ENCODE measurements at places on chromosomes 7 and 10.

DNA sequence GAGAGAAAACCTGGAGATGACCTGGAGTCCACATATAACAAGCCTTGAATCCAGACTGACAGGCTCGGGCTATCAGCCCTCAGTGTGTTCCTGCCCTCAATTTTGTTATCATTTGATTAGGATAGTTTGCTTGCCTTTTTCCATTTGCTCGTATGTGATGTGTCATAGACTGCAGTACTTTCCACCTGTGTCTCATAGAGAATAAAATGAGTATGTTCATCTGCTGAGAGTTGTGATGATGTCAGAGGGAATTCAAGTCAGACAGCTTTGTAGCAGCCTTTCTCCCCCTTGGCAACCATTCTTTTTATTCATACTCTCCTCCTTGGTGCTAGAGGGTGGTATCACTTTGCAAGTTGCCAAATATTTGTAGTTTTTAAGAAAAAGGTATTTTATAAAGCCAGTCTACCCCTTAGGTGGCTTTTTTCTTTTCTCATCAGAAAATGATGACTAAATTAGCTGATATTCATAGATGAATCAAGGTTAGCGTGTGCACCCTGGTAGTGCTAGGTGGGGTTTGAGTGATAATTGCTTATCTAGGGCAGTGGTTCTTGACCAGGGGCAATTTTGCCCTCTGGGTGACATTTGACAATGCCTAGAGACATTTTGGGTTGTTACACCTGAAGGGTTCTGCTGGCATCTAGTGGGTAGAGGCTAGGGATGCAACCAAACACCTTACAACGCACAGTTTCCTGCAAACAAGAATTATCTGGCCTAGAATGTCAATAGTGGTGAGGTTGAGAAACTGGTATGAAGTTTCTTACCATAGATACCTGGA is 5.4 kb downstream of the SGPL1 start:
- DNase-seq, result no peak

DNA sequence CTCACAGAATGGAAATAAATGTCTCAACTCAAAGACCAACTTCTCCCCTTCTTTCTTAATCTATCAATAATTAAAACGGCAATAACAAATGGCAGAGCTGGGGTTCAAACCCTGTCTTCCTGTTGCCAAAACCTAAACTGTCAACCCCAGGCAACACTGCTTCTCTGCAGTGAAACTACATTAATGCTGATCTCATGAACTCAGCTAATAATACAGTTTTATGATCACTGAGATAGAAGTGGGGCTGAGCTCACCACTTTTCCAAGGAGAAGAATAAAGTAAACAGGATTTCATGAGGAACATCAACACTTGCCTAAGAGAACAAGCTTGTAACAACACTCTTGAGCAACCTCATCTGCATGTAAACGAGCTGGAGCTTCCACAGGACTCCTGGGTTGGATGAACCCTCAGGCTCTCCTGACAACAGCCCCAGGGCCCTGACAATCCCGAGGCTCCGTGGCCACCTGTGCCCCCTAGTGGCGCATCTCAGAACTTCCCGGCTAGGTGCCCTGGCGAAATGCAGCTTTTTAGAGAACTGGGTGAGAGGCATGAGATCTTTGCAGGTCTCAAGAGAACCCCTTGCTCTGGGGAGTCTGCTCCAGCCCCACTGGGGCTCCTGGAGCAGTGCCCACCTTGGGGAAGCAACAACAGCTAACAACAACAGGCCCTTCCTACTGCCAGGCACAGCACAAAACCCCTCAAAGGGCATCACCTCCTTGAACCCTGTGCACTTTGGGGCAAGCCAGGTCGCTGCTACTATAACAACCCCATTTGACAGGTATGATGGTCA is 169.3 kb downstream of the SH3PXD2A start:
- DNase-seq, result peak; percentile 86

DNA sequence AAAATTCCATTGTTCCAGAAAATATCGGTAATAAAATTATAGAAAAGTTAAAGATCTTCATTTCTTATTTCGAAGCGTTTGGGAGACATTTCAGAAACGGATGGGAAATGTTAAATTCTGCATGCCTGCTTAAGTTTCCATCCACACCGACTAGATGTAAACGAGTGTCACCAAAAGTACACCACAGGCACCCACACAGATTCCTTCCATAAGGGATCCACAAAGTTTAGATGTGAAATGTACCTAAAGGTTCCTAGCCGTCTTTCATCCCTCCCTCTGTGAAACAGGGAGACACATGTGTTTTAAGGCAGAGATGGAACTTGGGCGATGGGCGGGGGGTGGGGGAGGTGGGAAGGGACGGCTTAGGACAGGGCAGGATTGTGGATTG is 621 bp upstream of the CAV1 start:
- no peak for DNase-seq

GRCh38 chr10:109174526-109174925 is 748.8 kb downstream of the XPNPEP1 start:
- no peak for DNase-seq

GRCh38 chr10:102261196-102261595 is 15.9 kb downstream of the GBF1 start:
- DNase-seq, result no peak

- no peak for DNase-seq
These were observed 1288.5 kb upstream of the AUTS2 start for GRCh38 chr7:68309806-68310205.

GRCh38 chr10:92761571-92761970 is 71.8 kb downstream of the HHEX start:
- no peak for DNase-seq

- no peak for DNase-seq
These were observed 48.5 kb downstream of the FEZF1 start for GRCh38 chr7:122256046-122256445.

GRCh38 chr7:110827287-110827855 is 263.6 kb upstream of the LRRN3 start:
- DNase-seq, result no peak

- no peak for DNase-seq
These were observed 3.4 kb downstream of the SCIN start for GRCh38 chr7:12573885-12574284.

DNA sequence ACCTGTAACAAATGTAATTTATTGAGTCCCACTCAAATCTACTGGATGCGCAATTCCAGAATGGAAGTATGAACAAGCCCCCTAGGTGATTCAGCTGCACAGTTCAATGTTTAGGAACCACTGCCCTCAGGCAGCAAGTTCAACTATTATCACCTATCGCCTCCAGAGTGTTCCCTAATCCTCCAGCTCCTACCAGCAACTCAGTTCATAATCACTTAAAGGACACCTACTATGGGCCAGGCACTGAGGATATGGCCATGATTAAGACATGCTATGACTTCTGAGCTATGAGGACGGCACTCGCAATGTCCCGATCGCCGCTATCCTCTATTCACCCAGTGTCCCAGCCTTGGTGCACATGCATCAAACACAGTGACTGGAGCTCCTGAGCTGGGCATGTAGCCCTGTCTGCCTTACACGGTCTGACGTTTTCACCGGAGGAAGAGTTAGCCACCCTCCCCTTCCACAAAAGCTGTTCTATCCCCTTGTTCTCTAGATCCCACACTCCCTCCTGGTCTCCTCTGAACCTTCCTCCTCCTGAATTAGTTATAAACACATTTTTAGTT is 22.3 kb downstream of the RHEB start:
- no peak for DNase-seq

GRCh38 chr10:79335470-79336235 is 11.6 kb upstream of the PPIF start:
- DNase-seq, result no peak

DNA sequence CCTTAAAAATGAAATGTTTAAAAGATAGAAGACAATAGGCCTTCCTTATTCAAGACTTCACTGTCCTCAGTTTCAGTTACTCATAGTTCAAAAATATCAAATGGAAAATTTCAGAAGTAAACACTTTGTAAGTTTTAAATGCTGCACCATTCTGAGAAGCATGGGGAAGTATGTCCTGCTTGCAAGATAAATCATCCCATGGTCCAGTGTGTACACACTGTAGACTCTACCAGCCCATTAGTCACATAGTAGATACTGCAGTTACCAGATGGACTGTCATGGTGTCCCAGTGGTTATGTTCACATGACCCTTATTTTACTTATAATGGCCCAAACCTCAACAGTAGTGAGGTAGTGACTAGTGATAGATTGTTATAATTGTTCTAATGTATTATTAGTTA is 69.5 kb downstream of the PTPN12 start:
- DNase-seq, result no peak

DNA sequence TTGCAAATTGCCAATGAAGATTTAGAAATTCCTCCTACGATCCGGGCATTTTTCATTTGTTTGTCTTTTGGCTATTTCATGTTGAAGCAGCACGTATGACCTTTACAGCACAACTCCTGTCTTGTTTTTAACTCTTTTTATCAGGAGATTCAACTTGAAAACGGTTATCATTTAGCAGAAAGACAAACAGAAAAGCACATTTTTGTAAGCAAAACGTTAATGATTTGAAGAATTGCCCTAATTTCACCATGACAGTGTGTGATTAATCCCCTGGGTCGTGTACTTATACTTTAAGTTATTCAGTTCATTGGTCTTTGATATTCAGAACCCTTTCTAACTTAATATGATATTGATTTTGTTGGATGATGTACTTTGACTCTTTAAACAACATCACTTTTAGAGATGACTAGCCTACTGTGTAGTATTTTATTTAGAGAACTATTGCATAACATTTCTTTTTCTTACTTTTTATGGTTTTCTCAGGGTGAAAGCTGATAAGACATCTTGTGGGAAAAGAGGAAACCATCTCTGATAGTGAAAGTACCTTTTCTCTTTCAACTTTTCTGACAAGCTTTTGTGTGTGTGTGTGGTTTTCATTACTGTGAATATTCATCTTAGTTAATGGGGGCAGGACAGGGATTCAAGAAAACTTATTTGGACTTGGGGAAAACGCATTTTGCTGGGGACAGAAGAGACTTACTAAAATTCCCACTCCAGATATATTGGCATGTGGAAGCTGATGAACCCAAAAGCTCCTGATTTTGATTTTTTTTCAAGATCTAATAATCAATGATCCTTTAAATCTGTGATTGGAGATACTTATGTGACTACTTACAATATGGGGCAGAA is 8.1 kb downstream of the HHEX start:
- DNase-seq, result peak; percentile 48

DNA sequence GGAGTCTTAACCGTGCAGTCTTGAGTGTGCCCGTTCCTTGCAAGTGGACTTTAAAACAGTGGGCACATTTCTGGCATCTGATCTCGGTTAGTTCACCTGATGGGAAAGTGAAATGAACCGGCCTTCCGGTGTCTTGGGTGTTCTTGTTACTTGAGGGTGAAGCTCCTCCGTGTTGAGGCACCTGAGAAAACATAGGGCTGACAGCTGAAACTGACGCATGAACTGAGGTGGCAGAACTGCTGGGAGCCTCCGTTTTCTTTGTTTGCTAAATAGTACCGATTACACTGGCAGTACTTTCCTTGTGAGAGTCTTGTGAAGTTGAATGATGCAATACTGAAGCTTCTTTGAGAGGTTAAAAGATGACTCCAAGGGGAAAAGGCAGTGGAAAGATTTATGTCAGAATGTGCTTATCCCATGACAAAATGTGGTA is 62.8 kb upstream of the SAMD8 start:
- no peak for DNase-seq

DNA sequence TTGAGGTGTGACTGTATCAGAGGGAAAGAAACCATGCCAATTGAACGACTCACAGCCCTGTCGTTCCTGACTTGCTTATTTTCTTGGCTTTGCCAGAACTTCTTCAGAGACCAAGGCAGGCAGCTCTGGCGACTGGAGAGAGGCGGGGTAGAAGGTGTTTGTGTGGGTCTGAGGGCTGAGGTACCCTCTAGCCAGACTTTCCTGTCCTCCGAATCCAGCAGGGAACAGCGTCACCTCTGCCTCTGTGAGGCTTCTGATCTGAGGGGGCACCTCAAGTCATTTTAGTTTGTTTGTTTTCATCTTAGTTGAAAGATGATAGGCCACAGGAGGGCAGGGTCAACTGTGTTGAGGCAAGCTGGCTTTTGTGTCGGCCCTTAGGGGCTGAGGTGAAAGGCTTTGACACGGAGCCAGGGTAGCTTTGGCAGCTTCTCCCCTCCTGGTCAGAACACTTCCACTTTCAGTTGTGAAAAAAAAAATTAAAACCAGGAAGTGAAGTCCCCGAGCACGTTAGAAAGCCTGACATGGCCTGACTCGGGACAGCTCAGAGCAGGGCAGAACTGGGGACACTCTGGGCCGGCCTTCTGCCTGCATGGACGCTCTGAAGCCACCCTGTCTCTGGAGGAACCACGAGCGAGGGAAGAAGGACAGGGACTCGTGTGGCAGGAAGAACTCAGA is 1.9 kb downstream of the ACSL5 start:
- DNase-seq, result peak; percentile 80

DNA sequence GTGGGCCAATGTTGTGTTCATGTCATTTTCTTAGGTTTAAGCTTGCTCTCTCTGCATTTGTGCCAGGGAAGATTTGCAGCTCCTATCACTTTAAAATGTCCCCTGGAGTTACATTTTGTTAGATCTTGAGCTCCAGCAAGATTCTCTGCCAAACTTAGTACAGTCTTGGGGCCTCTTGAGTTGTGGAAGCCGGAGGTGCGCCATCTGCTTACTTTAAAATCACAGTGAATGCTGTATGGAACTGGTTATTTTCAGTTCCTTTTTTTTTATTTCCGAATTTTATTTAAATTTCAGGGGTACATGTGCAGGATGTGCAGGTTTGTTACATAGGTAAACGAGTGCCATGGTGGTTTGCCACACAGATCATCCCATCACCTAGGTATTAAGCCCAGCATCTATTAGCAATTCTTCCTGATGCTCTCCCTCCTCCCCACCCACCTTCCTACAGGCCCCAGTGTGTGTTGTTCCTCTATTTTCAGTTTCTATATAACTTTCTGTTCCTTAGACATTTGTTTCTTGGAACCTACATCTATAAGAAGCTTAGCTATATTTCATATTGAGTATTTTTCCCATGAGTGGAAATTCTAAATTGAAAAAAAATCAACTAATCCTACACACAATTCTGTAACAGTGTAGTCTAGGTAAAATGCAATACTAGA is 114.4 kb upstream of the CREB5 start:
- DNase-seq, result no peak

GRCh38 chr7:4700577-4701235 is 18.6 kb downstream of the FOXK1 start:
- DNase-seq, result no peak

DNA sequence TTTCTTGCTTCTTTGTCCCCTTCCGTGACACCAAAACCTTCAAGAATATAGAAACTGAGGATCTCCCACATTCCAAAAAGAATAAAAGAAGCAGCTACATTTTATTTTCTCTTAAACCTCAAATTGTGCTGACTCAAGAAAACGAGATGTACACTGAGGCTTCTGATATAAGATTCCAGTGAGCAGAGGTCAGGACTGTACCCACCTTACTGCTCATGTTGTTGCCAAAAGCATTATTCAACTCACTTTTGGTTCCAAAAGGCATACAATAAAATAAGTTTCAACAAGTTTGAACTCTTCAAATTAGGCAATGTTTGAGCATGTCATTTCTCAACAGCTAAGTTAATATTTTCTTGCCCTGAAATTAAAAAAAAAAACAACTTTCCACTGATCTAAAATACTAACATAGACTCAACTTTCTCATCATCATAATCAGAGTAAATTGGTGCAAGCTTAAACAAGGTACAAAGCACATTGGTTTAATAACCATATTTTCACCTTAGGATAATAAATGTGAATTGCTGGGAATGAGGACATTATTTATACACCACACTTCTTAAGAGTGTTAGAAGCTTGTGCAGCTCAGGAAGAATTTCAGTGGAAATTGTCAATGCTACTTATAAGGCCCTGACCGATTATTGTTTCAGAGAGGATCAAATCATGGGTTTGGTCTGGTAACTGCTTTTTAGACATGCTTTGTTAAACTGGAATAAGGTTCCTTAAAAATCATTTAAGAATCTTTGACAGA is 629.0 kb upstream of the IGFBP3 start:
- DNase-seq, result no peak

GRCh38 chr10:124745673-124746072 is 1.5 kb upstream of the FAM53B start:
- no peak for DNase-seq
